ENCODE measurements at places on chromosomes 13 and 19.

DNA sequence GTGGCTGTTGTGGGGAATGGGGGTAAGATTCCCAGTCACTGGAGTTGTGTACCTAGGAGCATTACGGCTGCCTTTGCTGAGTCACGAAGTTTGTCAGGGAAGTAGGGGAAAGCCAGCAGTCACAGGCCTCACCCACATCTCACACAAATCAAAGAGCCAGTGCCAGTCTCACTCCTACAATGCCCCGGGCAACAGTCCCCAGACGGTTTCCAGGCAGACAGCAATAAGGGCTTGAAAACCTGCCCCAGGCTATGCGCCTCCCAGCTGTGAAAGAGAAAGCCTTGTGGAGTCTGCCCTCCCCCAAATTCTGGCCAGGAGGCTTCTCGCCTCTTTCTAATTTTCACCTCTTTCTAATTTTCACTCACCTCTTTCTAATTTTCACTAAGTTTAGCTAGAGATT lies 142.3 kb upstream of the EDNRB start:
- no peak for DNase-seq

DNA sequence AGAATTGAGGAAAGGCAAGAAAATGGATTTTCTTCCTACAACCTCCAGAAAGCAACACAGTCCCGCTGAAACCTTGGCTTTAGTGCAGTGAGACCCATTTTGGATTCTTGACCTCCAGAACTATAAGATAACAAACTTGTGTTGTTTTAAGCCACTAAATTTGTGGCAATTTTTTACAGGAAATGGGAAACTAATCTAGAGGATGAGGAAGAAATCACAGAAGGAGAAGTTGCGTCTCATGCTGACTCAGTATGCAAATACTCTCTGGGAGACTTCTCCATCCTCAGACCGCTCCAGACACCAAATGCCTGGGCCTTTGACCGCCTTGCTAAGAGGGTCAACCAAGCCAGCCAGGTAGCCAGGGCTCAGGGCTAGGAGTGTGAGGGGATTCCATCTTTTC lies 13.1 kb upstream of the CEACAM16 start:
- DNase-seq: no peak

DNA sequence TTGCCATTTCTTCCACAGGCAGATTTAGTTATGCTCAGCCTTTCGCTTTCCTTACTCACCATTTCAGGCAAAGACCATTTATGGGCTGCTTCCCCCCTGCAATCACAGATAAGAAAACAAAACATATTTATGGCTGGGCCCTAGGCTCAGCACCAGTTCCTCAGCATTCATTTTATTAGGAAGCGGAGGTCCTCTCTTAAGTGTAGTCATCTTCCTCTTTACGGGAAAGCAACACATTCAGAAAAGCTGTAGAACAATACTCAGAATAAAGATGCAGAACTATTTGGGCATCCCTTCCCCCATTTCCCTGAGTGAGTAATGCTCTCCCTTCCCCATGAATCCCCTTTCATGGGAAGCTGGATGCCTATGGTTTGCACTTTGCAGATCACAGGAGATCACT lies 27.9 kb downstream of the FLT1 start:
- no peak for DNase-seq

- DNase-seq: no peak
These were observed 5.3 kb upstream of the SLC35E1 start for GRCh38 chr19:16577531-16577985.

DNA sequence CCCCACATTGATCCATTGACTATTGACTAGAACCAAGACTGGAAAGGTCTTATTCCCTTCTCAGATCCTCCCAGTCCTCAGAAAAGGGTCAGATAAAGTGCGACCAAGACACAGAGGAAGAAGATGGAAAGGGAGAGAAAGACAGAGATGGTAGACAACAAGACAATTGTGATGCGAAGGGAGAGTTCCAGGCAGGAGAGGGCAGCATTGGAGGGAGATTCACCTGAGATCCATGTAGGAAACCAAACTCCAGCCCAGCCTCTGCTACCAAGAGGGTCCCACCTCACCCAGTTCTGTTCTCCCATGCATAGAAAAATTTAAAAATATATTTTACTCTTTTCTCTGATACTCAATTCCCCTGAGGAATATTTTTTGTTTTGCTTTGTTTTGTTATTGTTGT lies 67.3 kb upstream of the TSHZ3 start:
- no peak for DNase-seq

- DNase-seq: no peak
These were observed 257.3 kb upstream of the MAB21L1 start for GRCh38 chr13:35733827-35734226.

DNA sequence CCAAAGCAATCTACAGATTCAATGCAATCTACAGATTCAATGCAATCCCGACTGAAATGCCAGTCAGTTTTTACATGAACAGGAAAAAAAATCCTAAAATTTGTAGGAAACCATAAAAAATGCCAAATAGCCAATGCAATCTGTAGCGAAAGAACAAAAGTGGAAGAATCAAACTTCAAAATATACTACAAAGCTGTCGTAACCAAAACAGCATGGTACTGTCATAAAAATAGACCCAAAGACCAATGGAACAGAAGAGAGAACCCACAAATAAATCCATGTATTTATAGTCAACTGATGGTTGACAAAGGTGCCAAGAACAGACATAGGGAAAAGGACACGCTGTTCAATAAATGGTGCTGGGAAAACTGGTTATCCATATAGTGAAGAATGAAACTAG lies 17.7 kb downstream of the ZNF829 start:
- no peak for DNase-seq

GRCh38 chr19:40594255-40594654 lies 6.9 kb upstream of the LTBP4 start:
- DNase-seq: no peak

- DNase-seq: no peak
These were observed 122.9 kb upstream of the MAB21L1 start for GRCh38 chr13:35599384-35599783.

GRCh38 chr19:35710784-35711723 lies 6.7 kb downstream of the ZBTB32 start:
- DNase-seq: no peak

DNA sequence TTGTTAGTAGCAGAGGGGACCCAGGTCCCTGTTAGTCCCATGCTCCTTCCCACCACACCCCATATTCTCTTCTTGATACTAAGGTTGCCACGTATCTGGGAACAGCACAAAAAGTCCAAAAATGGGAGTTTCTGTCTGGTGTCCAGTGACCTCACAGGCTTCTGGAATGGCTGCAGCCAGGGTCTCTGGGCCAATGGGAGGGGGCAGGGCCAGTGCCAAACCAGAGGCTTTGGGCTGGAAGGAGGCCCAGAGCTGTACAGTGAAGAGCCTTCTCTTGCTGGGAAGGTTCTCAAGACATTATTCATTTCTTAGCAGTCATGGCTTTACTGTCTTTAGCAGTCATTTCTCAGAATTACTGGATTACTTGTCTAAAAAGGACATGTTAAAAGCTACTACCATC lies 119.2 kb downstream of the FRY start:
- no peak for DNase-seq

GRCh38 chr13:111584101-111584672 lies 263.7 kb downstream of the TEX29 start:
- DNase-seq: no peak

DNA sequence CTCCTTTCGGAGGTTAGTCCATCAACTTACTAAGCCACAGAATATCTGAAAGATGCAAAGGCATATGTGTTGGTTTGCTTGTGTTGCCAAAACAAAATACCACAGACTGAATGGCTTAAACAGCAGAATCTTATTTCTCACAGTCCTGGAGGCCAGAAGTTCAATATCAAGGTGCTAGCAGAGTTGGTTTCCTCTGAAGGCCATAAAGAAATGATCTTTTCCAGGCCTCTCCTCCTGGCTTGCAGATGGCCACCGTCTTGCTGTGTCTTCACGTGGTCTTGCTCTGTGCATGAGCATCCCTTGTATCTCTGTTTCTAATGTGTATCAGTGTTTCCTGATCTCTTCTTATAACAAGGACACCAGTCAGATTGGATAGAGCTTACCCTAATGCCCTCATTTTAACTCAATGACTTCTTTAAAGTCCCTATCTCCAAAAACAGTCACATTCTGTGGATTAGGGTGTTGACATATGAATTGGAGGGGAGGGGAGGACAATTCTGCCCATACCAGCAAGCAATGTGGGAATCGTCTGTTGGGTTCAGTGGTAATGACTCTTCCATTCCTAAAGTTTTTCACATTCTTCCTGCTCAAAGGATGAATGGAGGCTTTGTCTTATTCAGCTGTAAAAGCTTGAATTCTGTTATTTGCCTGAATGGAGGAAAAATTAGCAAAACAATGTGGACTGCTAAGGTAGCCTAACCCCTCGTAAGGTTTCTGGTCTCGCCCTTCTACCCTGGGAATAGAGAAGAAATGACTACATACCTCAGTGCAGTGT lies 715.7 kb downstream of the DIAPH3 start:
- no peak for DNase-seq

DNA sequence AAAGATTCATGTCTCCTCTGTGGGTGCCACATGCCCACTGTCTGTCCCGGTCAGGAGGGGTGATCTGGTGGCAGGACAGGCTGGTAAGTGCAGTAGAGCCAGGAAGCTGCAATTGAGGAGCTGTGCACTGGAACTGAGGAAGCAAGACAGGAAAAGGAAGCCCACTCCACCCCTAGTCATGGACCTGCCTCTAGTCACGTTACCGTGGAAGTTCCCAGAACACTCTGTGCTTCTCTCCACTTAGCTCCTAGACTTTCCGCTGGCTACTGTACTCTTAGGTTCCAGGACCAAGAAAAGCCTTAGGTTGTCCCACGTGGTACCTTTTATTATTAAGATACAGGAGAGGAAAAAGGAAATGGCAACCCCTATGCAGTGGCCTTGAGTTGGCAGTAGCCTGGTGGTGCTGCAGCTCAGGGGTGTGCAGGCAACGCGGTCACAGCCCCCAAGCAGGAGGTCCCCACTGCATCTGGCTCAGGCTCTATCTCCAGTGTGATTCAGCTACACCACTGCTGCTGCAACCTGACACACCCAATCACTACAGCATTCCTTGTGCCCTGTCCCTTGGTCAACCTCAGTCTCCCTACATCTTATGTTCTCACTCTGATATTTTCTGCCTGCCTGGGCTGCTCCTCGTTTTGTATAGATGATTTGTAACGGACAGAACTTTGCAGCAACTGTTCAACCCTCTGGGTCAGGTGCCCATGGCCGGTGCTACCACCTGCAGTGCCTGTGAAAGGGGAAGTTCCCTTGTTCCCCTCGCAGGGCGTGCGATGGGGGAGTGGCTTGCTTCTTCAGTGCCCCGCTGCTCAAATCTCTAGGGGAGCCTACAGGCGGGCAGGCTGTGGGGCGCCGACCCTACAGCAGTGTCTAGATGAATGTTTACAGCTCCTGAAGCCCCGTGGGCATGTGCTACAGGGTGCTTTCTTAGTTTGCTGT lies 24.4 kb upstream of the GPR12 start:
- no peak for DNase-seq

- no peak for DNase-seq
These were observed 99.6 kb downstream of the LIG4 start for GRCh38 chr13:108115738-108116137.

GRCh38 chr13:105165449-105166125 lies 1369.9 kb downstream of the EFNB2 start:
- no peak for DNase-seq

DNA sequence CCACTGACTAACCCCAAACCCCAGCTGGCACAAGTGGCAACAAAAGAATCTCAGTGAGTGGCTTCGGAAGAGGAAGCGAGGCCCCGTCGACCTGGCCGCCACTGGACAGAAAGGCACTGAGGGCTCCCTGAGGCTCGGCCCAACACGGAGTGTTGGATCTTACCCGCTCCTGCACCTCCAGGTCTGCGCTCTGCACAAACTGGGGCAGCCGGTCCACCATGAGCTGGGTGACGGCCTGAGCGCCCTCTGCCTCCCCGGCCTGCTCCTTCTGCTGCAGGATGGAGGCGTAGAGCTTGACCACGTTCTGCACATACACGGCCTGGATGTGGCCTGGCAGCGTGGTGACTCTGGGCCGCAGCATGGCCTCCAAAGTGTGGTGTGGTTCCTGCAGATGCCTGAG lies 21.7 kb downstream of the IZUMO4 start:
- DNase-seq: no peak

DNA sequence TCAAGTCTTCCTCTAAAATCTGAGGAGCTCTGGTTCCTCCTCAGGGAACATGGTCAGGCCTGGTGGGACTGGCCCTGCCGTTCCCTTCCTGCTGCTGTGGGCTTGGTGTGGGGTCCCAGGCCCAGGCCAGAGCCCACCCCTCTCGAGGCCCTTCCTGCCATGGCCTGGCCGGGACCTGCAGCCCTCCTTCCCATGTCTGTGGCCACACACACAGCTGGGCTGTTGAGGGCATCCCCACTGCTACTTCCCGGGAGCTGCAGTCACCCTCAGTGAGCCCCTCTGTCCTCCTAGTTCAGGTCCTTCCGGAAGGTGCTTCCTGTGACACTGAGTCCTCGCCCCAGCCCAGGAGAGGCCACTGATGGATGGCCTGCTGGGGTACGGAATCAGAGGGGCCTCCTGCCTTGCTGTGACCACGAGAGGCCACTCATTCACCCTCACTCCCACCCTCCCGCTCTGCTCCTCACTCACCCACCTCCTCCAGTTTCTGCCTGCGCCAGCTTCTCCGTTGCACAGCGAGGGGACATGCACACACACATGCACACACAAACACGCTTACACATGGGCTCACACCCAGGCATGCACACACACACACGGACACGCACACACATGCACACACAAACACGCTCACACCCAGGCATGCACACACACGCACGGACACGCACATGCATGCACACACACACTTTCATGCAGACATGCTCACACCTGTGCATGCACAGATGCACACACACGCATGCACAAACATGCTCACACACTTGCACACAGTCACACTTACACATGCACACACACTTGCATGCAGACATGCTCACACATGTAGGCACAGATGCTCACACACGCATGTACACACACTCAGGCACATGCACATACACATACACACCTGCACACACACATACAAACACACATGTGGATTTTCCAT lies 7.3 kb upstream of the MCF2L start:
- no peak for DNase-seq

DNA sequence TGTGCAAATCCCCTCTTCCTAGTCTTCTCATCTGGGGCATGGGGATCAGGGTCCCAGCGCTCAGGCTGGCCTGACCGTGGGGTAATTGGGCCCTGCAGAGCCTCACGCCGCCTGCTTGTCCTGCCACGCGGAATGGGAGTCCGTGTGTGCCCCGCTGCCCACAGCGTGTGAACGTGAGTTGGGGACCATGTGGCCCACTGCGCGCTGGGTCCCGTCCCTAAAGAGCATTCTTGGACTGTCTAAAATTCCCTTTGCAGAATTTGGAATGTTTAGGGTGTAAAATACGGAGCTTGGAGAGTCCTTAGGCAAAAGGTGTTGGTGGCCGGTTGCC lies 2.9 kb downstream of the TMPRSS9 start:
- DNase-seq: no peak

- DNase-seq: no peak
These were observed 16.2 kb downstream of the TEX29 start for GRCh38 chr13:111336666-111337065.

DNA sequence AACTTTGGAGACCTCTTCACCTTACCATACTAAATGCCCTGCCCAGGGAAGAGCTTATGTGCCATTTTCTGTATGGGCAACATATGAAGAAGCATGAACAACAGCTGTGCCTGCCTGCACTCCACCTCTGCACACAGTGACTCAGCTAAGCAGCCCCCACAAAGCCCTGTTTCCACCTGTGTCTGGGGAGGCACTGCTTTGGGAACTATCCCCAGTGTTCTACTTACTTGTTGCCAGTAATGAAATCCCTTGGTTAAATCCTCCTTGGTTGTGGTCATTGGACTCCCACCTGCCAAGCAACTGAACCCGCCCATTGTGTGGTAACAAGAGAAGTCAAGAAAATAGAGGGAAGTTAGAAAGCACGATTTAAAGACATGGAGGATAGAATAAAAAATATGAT lies 84.6 kb downstream of the NALCN start:
- DNase-seq: no peak
